A549 treated with AZD2906 at 1 μM for 4 hours (cell line): ENCODE measurements at places on chromosomes 5 and 9. TPM values are rescaled to one million over a fixed set of nuclear protein-coding genes. Genes with fewer than 3 reads are reported as not detected.

Gene SH2D3C
- total RNA-seq = 0.05 to 0.16 TPM (median 0.08 TPM) in 4 of 5 replicates, not detected in the other

Gene ANKRD31
- 0.03 to 0.07 TPM (median 0.06 TPM) in 5 replicates for total RNA-seq

Gene GPRIN1
- total RNA-seq = 8.2 to 9.6 TPM (median 9.2 TPM) in 5 replicates

Gene TAF1L
- total RNA-seq = 0.01 TPM in 3 of 5 replicates, not detected in the others

Gene ZCCHC9
- total RNA-seq = 26.7 to 31.5 TPM (median 28.2 TPM) in 5 replicates

Gene IL9
- total RNA-seq = not detected in 5 replicates

Gene FYB1
- 11.5 to 16.1 TPM (median 13.4 TPM) in 5 replicates for total RNA-seq

Gene SHB
- 28.0 to 44.4 TPM (median 40.8 TPM) in 5 replicates for total RNA-seq

Gene SLC30A5
- total RNA-seq = 29.6 to 39.1 TPM (median 30.4 TPM) in 5 replicates

Gene PTGR1
- total RNA-seq = 287 to 342 TPM (median 309 TPM) in 5 replicates

Gene PIP5KL1
- 1.1 to 2.4 TPM (median 1.8 TPM) in 5 replicates for total RNA-seq
